ENCODE measurements at places on chromosomes 3 and 15.

GRCh38 chr15:58908550-58909309, 24.7 kb downstream of the SLTM start:
- no peak for DNase-seq

GRCh38 chr3:19539518-19540392, 391.4 kb downstream of the KCNH8 start:
- DNase-seq, result peak; percentile 26

- no peak for DNase-seq
Measured at GRCh38 chr3:110327870-110328269, 743.7 kb upstream of the NECTIN3 start.

DNA sequence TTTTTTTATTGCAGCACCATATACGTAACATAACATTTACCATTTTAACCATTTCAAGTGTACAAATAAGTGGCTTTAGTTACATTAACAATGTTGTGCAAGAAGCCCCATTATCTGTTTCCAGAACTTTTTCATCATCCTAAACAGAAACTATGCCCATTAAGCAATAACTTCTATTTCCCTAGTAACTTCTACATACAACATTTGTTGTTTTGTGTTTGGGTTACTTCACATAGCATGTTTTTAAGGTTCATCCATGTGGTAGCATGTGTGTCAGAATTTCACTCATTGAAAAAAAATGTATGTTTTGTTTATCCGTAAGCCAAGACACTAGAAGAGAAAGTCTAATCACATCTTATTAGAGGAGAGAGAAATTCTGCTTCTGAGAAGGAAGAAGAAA, 450.5 kb upstream of the PDZRN3 start:
- DNase-seq, result no peak

DNA sequence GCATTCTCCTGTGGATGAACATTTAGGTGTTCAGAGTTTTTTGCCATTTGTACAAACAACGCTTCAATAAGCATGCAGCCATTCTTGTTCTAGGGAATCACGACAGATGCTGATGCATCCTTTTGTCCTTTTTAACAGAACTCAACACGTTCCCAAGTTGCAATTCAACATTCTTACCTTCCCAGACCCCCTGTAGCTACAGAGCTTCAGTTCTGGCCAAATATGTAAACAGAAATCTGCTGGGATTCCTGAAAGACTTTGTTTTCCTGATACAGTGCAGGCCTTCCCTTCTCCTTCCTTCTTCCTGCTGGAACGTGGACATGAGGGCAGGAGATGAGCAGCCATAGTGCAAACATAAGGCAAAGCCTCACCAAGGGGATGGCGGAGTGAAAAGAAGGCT, 59.1 kb upstream of the SPATA12 start:
- DNase-seq, result no peak

DNA sequence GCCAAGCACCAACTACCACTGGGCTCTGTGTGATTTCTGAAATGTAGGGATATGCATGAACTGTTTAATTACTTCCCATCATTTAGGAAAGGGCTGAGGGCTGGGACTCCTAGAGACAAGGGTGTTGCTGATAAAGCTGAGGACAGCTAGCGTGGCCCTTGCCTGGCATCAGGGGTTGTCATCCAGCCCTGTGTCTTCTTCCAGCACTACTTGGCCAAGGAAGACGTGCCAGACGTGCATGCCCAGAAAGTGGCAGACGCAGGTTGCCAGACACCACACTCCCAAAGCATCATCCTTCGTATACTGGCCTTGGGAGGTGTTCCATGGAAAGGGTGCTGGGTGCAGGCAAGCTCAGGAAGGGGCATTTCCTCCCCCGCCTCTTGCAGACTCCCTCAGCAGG, 64.8 kb downstream of the LRIG1 start:
- DNase-seq, result no peak

GRCh38 chr15:93072411-93073394, 16.3 kb downstream of the RGMA start:
- DNase-seq, result peak; percentile 90

DNA sequence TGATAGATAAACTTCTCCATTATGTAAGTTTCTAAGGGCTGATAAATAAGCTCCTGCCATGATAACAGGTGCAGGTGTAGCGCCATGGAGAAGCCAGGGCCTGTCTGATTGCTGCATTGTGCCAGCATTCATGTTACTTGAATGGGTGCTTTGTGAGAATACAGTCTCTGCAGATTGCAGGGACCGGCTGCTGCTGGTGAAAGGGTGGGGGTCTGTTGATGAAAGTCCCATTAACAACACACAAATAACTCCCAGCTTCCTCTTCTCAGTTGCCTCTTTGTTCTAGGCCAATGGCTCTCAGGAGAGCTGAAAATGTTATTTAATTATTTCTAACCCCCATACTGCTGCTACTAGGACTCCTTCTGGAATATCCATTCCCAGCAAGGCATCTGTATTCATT, 77.2 kb downstream of the RTP4 start:
- DNase-seq, result no peak

GRCh38 chr3:52809662-52810377, 15.2 kb downstream of the ITIH3 start:
- DNase-seq, result no peak

DNA sequence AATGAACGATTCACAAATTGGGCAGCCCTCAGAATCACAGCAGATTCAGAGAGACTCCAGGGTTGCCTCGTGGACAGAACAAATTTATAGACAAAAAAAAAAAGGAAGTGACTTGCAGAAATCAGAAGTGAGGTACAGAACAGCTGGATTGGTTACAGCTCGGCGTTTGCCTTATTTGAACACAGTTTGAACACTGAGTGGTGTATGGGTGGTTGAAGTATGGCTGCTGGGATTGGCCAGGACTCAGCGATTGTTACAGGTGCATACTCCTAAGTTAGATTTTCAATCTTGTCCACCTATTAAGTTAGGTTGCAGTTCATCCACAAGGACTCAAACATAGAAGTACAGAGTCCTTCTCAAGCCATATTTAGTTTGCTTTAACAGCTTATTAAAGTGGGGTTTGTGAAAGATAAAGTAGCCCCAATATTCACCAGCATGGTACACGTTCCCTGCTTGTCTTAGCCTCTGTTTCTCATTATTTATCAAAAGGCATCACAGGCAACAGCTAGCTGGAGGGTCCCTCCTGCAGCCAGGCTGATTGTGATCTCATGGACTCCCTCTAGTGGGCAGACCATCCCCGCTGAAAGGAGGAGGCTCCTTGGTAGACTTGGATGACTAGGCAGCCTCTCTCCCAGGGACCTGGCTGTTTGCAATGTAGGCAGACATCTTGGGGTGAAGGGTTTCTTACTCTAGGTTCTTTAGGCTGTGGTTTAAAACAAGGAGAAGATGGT, 17.6 kb upstream of the ALDH1L1 start:
- peak; percentile 80 for DNase-seq

- no peak for DNase-seq
Measured at GRCh38 chr3:87101861-87102625, 111.1 kb upstream of the VGLL3 start.

DNA sequence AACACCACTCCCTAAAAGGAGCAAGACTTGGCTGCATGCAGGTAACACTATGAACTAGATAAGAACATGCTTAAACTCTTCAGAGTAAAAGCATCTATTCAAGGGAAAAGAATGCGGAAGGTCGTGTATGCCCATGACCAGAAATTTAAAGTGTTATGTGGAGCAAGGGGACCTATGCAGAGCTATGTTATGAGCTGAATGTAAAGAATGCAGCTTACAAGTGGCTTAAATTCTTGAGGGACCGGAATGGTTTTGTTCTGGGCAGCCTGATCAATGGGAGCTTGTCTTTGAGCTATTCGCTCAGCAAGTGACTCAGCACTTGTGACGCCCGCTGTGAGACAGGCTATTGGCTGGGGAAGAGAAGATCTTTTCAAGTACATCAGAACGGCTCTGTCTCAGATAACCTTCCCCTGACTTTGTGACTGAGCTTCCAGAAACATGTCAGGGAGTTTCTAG, 367.5 kb upstream of the THBS1 start:
- DNase-seq, result peak; percentile 63

GRCh38 chr3:54712539-54712938, 215.3 kb downstream of the LRTM1 start:
- no peak for DNase-seq

Data from hepatocyte (in vitro differentiated cells).